ENCODE measurements at places on chromosomes 5 and 9. TPM values are rescaled to one million over a fixed set of nuclear protein-coding genes. Genes with fewer than 3 reads are reported as not detected.

The FRMD3 gene
- 0.86 TPM for total RNA-seq

The CD14 gene
- total RNA-seq: 0.97 TPM

The HSD17B4 gene
- total RNA-seq: 128 TPM

The SPINK5 gene
- total RNA-seq: under 0.01 TPM

The PAX5 gene
- not detected for total RNA-seq

The ELOVL7 gene
- total RNA-seq: not detected

The CDX1 gene
- total RNA-seq: under 0.01 TPM

The OMD gene
- not detected for total RNA-seq

The NLN gene
- total RNA-seq: 27.7 TPM

The PPP3R2 gene
- total RNA-seq: not detected

The RFX3 gene
- total RNA-seq: 2.6 TPM

The CSF1R gene
- total RNA-seq: under 0.01 TPM

The BTNL8 gene
- not detected for total RNA-seq

The C5orf24 gene
- 59.6 TPM for total RNA-seq

The F12 gene
- 0.43 TPM for total RNA-seq

The NTRK2 gene
- not detected for total RNA-seq

The TMEFF1 gene
- total RNA-seq: 0.43 TPM

The WWC1 gene
- total RNA-seq: 2.2 TPM

The SREK1 gene
- total RNA-seq: 78.6 TPM

The CAPSL gene
- 0.43 TPM for total RNA-seq

The LOX gene
- total RNA-seq: 91.1 TPM

The NPDC1 gene
- total RNA-seq: 6.4 TPM

The MRPL36 gene
- 55.1 TPM for total RNA-seq

The FOXD4L4 gene
- total RNA-seq: not detected

The TYRP1 gene
- 0.43 TPM for total RNA-seq

The FAM78A gene
- 0.43 TPM for total RNA-seq

The PCDHA5 gene
- total RNA-seq: under 0.01 TPM

The TRAF1 gene
- 0.86 TPM for total RNA-seq

The HMCN2 gene
- total RNA-seq: not detected

The DIMT1 gene
- total RNA-seq: 35.4 TPM

The PGM5 gene
- 2.6 TPM for total RNA-seq

The LMX1B gene
- not detected for total RNA-seq

The ANKRD20A1 gene
- not detected for total RNA-seq

The CBY3 gene
- not detected for total RNA-seq

The CCIN gene
- total RNA-seq: 0.43 TPM

The FANCG gene
- total RNA-seq: 22.5 TPM

The TIMD4 gene
- not detected for total RNA-seq

The DIPK1B gene
- 0.43 TPM for total RNA-seq

The AMBP gene
- total RNA-seq: not detected

The GLRA1 gene
- not detected for total RNA-seq

The LHX3 gene
- not detected for total RNA-seq

The LEAP2 gene
- 0.32 TPM for total RNA-seq
